ENCODE measurements at places on chromosomes 11 and 22.

- no peak for DNase-seq
Measured at GRCh38 chr22:23571486-23571885, 8.6 kb downstream of the IGLL1 start.

DNA sequence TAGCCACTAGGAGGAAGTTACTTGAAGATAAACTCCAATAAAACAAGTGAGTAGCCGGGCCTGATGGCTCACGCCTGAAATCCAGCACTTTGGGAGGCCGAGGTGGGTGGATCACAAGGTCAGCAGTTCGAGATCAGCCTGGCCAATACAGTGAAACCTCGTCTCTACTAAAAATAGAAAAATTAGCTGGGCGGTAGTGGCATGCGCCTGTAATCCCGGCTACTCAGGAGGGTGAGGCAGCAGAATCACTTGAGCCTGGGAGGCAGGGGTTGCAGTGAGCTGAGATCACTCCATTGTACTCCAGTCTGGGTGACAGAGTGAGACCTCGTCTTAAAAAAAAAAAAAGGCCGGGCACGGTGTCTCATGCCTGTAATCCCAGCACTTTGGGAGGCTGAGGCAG lies 34.0 kb upstream of the CLPB start:
- no peak for DNase-seq

GRCh38 chr22:49727191-49727880 lies 100.3 kb downstream of the BRD1 start:
- DNase-seq = no peak

- DNase-seq = no peak
Measured at GRCh38 chr11:75656044-75656727, 12.7 kb downstream of the MAP6 start.

DNA sequence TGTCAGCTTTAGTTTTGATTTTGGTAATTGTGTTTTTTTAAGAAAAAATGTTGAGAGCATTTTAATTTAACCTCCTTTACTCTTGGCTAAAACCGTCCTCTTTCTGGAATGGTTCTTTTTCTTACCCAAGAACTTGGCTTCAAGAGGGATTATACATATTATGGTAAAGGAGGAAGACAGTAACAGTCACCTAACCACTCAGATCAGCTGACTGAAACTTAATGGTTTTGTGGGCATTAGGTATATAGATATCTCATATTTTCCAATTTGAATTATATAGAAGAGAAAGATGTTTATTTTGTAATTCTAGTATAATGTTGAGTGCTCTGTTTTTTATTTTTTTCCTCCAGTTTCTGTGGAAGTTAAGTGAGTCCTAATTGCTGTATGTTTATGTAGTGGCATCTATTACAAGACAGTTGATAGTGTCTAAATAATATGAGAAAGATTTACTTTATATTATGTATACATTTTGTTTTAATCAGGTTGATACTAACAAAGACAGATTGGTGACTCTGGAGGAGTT lies 36.6 kb upstream of the NCR3LG1 start:
- no peak for DNase-seq

DNA sequence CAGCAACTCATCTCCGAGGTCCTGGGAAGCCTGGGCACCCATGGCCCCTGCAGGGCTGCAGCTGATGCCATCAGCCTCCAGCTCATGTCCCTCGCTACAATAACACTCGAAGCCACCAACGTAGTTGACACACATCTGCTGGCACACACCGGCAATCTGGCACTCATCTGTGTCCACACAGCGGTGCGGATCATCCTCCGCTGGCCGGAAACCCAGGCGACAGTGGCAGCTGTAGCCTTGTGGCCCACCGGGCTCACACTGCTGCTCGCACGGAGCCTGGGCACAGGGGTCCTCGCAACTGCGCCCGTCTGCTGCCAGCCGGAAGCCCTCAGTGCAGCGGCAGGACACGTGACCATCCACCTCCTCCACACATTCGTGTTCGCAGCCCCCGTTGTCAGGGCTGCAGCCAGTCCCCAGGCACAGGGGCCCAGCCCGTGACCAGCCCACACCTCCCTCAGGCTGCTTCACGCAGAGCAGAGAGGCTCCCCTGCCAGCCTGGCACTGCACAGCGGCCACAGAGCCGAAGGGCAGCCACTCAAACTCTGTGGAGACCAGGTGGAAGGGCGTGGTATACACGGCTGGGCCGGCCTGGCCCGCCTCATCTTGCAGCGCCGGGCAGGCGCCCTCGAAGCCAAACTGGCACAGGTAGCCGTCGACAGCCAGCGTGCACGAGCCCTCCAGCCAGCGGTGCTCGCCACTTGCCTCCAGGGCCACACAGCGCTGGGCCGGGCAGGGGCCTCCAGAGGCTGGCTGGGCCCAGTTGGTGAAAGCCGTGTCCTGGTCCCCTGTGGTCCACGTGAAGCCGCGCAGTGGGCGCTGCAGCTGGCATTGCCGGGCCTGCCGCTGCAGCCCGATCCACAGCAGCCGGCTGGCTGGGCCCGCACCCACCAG lies 678 bp downstream of the CD248 start:
- no peak for DNase-seq

- DNase-seq = no peak
Measured at GRCh38 chr11:8202516-8203413, 33.9 kb upstream of the RIC3 start.

GRCh38 chr11:116678887-116679286 lies 93.9 kb downstream of the BUD13 start:
- DNase-seq = no peak

DNA sequence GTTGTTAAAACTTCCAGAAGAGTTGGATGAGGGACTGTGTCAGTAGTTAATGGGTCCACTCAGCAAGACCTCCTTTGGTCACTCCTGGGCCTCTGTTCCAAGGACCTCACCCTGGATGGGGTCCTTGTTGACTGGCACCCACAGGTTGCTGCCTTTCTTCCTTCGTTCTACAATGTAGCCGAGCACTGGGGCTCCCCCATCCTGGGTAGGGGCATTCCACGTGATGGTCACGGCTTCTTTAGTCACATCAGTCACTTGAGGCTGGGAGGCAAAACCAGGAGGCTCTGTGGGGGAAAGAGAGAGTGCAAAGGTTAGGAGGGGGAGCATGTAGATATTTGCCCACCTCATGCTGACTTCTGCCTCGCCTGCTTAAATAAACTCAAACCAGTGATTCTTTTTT lies 12.0 kb downstream of the TMEM86A start:
- DNase-seq = no peak

- DNase-seq = peak; percentile 60
Measured at GRCh38 chr11:36034551-36035331, 90.9 kb downstream of the LDLRAD3 start.

- no peak for DNase-seq
Measured at GRCh38 chr22:20412474-20413216, 18.7 kb downstream of the ZNF74 start.

DNA sequence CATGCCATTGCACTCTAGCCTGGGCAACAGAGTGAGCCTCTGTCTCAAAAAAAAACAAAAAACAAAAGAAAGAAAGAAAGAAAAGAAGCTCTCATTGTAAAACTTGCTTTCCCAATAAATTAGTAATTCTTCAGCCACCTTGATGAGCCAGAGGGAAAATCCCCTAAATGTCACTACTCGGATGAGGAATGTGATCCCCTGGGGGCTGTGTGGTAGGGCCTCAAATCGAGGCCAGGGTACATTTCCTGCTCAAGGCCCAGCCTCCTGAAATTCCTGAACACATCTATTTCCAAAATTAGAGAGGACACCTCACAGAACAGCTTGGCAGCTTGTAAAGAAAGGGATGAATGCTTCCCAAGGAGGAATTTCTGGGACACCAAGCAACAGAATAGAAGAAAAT lies 147.1 kb upstream of the SESN3 start:
- no peak for DNase-seq

- DNase-seq = peak; percentile 43
Measured at GRCh38 chr11:62791501-62792201, at the start of gene TMEM223. Gene TMEM223, minus strand, starts transcription at chr11:62792006. Its CDS starts 12 bp downstream, at chr11:62791994.

DNA sequence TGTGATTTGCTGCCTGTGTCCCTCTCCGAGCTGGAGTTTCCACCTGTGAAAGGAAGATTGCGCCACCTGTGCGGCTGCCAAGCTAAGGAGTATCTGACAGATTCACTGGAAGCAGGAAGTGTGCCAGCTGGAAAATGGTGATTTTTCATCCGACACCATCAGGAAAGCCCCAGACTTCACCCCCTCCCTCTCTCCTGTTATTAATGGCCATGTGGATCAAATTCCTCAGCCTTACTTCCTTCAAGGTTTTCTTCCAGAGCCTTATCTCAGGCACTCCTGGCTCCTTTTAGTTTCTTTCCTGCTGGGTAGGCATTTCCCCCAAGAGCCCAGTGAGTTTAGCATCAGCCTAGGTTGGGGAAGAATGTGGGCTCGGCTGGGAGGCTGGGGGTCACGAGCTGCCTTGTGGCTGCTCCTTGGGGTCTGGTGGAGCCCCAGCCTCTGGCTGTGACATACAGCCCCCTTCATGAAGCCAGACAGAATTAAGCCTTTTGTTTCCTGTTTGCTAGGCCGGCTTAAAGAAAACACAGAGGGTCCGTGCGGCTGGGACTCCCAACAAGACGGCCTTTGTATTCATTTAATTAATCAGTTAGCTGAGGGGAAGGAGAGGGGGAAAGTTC lies 37.1 kb downstream of the PKNOX2 start:
- no peak for DNase-seq

DNA sequence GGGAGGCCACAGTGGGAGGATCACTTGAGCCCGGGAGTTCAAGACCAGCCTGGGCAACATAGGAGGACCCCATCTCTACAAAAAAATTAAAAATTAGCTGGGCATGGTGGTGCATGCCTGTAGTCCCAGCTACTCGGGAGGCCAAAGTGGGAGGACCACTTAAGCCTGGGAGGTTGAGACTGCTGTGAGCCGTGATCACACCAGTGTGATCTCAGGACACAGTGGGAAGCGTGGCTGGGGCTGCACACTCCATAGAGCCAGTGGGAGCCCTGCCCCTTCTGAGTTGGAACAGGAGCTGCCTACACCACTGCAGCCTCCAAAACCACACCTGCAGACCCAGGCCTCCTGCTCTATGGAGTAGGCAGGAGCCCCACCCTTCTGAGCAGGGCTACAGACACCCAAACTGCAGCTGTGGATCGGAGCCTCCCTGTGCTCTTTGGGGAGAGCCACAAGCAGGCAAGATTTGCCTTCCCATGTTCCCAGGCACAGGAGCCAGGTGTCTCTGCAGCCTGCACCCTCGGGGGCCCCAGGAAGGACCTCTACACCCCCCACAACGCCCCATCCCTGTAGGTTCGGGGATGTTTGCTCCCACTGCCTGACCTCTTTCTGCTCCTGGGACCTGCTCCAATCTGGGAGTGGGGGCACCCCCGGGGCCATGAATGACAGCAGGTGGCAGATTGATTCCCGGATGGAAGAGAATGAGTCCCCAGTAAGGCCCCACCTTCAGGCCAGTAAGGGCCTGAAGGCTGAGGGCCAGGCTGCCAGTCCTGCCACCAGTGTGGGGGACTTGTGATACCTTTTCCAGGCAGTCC lies 245.4 kb downstream of the BUD13 start:
- DNase-seq = no peak

GRCh38 chr11:67045314-67045713 lies 11.3 kb upstream of the RHOD start:
- DNase-seq = no peak

- DNase-seq = no peak
Measured at GRCh38 chr22:29747832-29748231, 19.0 kb downstream of the ZMAT5 start.

DNA sequence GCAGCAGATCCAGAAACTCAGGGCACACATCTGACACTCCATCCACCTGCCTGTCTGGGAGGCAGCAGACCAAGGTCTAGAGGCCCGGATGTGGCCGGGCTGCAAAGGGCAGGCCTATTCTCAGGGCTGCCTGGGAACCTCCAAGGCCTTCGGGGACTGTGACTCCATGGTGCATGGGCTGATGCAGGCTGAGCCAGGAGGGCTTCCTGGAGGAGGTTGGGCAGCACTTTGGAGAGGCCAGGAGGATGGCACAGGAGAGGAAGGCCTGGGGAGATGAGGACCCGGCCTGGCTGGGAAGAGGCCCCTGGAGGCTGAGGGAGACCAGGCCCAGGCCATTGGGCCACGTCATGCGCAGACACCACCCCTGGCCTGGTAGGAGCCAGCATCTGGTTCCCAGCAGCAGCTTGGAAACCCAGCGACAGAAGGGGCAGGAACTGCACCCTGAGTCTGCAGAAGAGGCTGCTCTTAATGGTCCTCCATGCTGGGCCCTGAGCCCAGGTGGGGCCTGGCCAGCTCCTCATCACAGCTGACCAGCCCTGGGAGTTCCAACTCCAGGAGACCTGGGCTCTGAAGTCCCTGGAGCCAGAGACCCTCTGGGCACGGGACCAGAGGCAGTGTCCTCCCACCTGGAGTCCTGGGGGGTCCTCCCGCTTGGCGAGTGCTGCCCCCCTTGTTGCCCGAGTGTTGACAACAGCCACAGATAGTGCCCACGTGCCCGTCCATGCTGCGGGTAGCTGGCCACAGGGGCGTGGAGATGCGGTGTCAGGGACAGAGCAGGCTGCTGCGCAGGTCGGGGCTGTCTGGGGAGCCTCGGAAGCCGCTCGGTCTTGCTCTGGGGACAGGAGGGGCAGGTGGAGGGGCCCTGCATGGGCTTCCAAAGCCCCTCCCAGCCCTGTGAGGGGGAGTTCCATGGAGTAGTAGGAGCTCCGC lies 5.5 kb downstream of the PHLDA2 start:
- DNase-seq = no peak

DNA sequence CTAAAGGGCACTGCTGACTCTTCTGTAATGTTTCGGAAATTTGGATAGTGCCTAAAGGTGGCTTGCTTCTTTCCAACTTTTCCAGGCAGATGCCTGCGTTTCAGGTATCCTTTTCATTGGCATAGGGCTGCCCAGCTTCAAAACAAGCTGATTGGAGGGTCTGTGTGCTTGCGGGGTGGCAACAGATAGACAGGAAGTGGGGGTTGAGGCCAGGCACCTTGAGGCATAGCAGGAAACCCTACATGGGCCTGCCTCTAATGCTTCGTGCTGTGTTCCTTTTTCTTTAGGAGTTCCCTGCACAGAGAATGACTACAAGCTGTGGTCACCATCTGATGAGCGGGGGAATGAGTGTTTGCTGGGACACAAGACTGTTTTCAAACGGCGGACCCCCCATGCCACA lies 92.2 kb upstream of the SORL1-AS1 start:
- no peak for DNase-seq

- no peak for DNase-seq
Measured at GRCh38 chr22:23094695-23095681, 24.7 kb downstream of the GNAZ start.

- DNase-seq = no peak
Measured at GRCh38 chr11:109604481-109605400, 182.8 kb downstream of the C11orf87 start.

GRCh38 chr11:57873196-57873911 lies 111.8 kb downstream of the CTNND1 start:
- no peak for DNase-seq

GRCh38 chr22:29470159-29470855 lies 9.7 kb upstream of the NEFH start:
- no peak for DNase-seq

- no peak for DNase-seq
Measured at GRCh38 chr11:3104961-3105790, 48.0 kb upstream of the CARS1 start.

Data from NCI-H1694 treated with DMSO at 0.1 percent for 48 hours (cell line).